ENCODE measurements at places on chromosomes 7 and 10. TPM values are rescaled to one million over a fixed set of nuclear protein-coding genes. Genes with fewer than 3 reads are reported as not detected.

The CTAGE8 gene
- polyA plus RNA-seq = 0.57 TPM

The MMP21 gene
- not detected for polyA plus RNA-seq

The TRIM73 gene
- polyA plus RNA-seq = 0.77 TPM

DNA sequence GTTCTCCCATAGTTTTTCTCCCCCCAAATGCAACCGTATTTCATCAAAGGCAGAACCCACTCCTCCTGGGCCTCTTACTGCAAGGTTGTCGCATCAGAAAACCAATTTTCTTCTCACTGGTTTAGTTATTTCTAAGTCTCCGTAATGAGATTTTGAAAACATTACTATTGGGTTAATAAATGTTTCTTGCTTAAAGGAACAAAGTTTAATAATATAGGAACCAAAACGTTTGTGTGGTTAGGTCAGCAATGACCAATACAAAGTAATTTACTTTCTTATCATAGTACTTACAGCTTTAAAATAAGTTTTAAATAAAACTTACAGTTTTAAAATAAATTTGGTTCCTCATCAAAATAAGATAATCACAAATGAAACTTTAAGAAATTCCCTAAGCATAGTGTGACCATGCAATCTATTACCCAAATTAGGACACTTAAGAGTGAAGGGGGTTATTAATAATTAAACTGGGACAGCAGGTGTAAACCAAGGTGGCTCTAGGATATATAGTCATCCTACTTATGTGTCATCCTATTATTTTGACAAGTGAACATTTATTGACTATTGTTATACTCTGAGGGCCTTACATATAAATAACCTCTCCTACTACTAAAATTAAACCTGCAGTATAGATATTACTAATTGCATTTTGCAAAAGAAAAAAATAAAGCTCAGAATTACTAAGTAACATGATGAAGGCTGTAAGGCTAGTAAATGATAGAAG is 415.4 kb upstream of the LRRN3 start:
- H3K27ac ChIP-seq = no peak overlapping the region
- no peak overlapping the region for H3K4me3 ChIP-seq
- no peak for DNase-seq
- no peaks in the 10 kb centered on the region for H3K36me3 ChIP-seq
- no peaks in the 10 kb centered on the region for H3K4me1 ChIP-seq

The DEPP1 gene
- polyA plus RNA-seq = 79.3 TPM

- H3K27ac ChIP-seq = peak overlapping the region; percentile 56
- peaks cover 17% of the 10 kb centered on the region for H3K4me1 ChIP-seq
- DNase-seq = no peak
- peaks cover 8% of the 10 kb centered on the region for H3K36me3 ChIP-seq
These were observed 156.4 kb upstream of the KLF14 start for GRCh38 chr7:130890176-130891020.

The NPSR1 gene
- not detected for polyA plus RNA-seq

- DNase-seq = no peak
- H3K36me3 ChIP-seq = no peaks in the 10 kb centered on the region
- peak overlapping the region; percentile 100 for H3K27ac ChIP-seq
These were observed 743 bp upstream of the POR start for GRCh38 chr7:75914169-75914654.
